Omental fat pad (tissue), 4 donors: ENCODE measurements at places on chromosomes 7 and 10.

GRCh38 chr7:142438235-142438922 is 180.5 kb upstream of the PRSS58 start:
- DNase-seq, result no peak

DNA sequence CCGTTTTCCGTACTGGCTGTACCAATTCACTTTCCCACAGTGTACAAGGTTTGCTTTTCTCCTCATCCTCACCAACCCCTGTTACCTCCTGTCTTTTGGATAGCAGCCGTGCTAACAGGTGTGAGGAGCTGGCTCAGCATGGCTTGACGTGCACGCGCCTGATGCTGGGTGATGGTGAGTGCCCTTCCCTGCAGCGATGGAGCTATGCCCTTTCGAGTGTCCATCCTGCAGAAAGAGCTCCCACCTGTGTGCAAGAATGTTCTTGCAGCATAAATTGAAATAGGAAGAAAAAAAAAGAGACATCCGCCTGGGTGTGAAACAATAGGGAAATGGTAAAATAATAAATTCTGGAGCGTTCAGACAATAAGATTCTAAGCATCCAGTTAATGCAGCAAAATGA is 9.5 kb upstream of the UBE3C start:
- DNase-seq, result no peak

DNA sequence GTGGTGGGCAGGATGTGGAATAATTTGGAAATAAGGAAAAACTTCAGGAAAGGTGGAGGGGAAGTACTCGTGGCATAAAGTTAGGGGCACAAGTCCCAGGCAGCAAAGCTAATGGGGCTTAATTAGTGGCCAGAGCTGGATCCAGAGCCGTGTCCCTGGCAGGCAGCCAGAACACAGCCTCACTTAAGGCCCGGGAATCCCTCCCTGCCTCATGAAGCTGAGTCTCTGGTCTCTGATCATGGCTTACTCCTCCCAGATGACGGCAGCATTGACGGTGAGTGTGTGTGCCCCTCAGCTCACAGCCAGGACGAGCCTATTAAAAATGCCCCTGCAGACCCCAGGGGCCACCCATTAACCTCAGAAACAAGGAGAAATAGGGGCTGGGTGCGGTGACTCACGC is 48.2 kb upstream of the NPTX2 start:
- DNase-seq, result no peak

- DNase-seq, result no peak
Measured at GRCh38 chr10:95739056-95739455, 16.9 kb upstream of the ENTPD1 start.

GRCh38 chr7:131723926-131724325 is 167.5 kb upstream of the PODXL start:
- DNase-seq, result no peak

DNA sequence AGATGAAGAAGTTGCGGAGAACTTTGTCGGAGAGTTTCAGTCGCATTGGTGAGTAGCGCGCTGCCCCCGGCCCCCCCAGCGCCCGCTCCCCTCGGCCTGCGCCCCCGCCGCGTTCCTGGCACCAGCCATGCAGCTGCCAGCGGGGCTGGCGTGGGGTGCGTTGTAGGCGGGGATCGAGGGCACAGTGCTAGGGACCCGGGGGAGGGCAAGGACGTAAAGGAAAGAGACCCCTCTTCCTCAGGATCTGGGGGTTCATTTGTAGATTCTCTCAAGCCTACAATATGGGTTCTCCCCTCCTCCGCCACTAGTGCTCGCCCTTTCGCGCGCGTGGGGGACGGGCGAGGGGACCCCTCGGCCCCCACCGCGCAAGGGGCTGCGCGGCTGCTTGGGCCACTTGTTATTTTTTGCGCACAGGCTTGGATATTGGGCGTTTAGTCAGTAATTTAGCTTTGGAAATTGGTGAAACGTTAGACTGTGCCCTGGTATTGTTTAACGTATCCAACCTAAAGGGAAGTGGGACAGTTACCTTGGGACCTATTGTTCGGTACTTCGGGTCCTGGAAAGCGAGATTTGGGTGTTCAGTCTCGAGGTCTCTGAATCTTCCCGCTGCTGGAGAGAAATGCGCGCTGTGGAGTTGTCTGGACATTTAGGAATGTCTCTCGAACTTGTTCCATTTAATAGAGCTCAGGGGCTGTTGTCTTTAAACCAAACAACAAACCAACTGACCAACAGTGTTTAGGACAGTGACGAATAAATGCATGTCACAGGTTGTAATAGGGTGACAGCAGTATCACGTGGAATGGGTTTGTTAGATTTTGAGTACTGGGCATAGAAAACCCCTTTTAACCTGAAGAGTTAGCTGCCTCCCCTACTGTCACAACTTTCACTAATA is 796 bp downstream of the CDK14 start:
- no peak for DNase-seq

DNA sequence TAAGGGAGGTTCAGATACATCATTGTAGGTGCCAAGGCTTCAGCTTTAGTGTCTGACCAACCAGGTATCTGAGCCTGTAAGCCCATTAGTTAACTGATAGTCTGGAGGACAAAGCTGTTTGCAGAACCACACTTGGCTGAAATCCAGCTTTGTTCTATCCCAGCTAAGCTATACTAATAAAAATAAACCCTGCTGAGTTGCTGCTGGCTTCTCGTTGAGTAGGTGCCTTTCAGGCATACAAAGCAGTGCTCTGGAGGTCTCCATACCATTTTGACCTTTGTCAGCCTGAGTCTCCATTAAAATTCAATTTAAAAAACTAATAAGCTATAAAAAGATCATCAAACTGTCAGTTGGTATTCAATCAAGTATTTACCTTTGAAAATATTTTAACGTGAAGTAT is 22.0 kb downstream of the CDCA7L start:
- DNase-seq, result no peak

GRCh38 chr10:49254556-49255318 is 44.2 kb upstream of the C10orf71 start:
- DNase-seq, result no peak

DNA sequence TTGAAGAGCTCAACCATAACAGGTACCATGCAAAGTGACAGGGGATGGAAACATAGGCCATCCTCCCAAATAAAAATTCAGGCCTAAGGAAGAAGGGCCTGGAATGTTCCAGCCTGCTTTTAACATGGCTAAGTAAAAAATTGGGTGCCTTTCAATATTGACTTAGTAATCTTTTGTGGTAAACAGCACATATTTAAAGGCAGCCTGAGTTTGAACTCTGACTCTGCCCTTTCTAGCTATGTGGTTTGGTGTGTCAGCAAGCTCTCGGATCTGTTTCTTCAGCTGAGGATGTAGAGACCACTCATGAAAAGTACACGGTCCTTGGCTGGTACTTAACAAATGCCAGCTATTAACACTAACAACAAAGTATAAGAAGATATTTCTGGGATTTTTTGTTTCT is 191.8 kb upstream of the CDCA7L start:
- no peak for DNase-seq

DNA sequence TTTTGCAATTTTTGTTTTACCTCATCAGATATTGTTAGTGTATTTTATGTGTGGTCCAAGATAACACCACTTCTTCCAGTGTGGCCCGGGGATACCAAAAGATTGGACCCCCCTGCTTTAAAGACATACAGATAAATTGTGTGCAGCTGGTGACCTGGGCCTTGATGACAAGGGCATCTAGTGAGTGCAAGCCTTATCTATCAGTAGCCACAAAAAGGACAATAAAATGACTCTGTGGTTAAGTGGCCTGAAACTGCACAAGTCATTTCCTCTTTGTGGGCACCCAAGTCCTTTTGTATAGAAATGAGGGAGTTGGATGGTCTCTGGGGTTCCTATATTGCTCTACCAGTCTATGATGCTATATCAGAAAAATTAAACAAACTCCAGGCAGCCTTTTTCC is 98.1 kb downstream of the PARD3 start:
- no peak for DNase-seq

DNA sequence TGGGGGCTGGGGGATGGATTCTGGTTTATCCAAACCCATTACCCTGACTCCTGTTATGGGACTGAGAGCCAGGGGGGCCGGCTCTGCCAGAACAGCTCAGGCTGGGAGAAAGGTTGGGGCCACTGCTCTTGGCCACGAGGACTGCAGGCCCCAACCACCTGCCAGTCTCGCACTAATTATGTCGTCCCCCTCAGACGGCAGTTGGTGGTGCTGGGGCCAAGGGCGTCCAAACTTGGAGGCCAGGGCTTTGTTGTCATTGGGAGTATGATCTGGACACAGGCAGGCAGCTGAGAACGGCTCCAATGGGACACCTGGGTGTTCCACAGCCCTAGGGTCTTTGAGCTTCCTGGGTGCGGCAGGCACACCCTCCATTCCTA is 34.7 kb downstream of the DRGX start:
- DNase-seq, result no peak

DNA sequence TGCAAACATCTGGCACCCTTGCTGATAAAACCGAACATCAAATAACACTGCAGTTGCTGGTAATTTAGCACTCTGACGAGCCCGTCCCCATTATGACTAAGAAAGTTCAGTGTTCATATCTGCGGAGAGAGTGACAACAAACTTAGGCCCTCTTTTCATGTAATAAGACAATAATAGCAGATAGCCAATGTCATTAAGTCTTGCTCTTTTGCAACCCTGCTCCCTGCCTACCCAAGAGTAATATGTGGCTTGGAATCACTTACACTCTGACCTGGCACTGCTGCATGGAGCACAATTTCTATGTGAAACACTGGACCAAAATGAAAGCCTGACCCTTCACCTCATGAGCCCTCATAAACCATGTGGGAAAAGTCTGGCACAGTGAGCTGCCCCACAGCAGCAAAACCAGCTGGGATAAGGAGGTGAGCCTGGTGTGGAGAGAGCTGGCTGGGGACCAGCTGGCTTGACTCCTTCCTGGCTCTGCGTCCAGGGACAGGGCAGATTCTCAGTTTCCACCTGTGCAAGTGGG is 86.5 kb downstream of the HIPK2 start:
- no peak for DNase-seq

- DNase-seq, result no peak
Measured at GRCh38 chr10:95343573-95343972, 52.8 kb upstream of the PDLIM1 start.

DNA sequence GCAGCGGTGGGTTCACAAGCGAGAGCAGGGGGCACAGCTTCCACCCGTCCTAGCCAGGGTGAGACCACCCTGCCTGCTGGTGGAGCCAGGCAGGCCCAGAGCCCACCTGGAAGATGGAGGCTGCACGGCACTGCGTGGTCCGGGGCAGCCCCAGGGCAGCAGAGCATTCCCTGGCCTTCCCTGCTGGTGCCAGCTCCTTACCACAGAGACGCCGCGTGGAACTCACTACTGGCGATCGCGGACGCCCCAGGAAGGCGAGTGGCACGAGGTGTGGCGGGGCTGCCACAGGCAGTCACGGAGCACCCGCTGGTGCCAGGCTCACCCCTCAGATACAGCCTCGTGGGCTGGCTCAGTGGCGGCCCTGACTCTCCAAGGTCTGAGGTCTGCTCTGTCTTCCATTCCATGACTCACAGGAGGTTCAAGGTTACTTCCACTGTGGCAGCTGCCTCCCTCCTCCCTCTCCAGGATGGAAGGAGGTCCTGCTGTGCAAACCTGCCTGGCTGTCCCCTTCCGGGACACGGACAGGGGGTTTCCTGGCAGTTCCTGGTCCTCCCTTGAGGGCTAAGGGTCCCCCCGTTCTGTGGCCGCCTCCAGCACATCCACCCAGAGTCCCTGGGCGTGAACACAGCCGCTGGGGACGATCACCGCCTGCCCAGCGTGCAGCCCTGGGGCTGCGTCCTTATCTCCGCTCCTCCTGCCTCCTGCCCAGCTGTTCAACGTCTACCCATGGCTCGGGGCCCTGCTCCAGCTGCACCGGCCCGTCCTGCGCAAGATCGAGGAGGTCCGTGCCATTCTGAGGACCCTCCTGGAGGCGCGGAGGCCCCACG is 3.1 kb downstream of the CYP2W1 start:
- no peak for DNase-seq

- DNase-seq, result no peak
Measured at GRCh38 chr10:74827045-74827441, 643 bp downstream of the KAT6B start.

DNA sequence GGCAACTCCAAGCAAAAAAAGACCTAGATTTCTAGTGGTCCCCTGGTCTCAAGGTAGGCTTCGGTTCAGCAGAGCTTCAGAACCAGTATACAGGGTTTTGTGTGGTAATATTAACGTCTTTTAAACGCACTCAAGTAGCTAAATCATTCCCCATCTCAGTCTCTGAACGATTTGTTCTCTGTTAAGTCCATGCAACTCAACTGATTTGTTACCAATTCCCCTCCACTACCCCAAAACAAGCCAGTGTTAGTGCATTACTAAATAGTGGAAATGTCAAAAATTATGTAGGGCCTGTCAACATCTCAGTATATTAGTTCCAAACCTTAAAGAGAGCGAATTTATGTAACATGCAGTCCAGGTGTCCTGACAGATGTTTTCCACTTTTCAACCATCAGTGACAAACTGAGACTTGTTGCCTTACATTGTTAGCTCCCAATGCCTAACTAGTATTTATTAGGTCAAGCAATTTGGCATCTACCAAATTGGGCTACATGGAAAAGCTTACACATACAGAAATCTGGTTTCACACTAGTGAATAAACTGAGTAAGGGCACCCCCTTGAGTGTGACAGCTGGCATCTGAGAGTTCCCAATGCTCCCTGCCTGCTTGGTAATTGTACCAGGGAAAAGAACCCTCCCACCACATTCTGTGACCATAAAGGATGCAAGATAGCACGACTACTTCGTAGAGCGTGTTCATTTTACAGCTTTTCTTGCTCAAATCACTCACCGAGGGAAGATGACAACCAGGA is 12.2 kb downstream of the HNRNPA2B1 start:
- DNase-seq, result no peak

DNA sequence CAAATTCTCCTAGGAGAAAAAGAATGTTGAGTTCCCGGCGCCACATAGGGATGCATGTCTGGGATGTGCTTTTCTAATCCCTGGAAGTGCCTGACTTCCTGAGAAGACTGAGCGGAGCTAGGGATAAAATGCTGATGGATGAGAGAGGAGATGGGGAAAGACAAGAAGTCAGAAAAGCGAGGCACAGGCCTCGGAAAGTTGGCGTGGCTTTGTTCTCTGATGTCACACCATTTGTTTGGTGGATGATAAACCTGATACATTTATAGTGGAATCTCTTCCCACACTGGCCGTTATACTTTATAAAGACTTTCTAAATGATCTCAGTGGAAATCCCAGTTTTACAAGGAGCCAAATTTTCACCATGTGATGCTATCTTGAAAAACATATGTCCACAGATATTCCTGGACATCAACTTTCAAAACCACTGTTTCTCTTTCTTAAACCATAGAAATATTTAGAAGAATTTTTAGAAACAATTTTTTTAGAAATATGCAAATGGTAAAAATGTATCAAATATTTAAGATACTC is 188.8 kb upstream of the SVIL start:
- DNase-seq, result no peak

GRCh38 chr7:7185371-7185989 is 3.1 kb downstream of the C1GALT1 start:
- no peak for DNase-seq
